ENCODE measurements at places on chromosomes 3 and 15.

GRCh38 chr3:55405436-55405835, 81.7 kb downstream of the WNT5A start:
- DNase-seq = no peak

DNA sequence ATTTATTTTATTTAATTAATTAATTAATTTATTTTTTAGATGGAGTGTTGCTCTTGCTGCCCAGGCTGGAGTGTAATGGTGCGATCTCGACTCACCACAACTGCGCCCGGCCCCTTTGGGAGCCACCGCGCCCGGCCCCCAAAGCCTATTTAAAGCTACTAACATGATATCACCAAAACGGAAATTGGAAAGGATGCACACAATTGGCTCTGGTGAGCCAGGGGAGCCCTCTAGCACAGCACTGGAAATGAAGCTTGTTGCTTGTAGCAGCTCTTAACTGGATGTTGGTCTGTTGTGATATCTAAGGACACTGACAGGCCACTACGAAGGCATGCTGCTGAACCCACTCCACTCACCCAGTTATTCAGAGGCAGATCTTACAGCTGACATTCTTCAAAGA, 104.5 kb downstream of the IGF2BP2 start:
- DNase-seq = no peak

DNA sequence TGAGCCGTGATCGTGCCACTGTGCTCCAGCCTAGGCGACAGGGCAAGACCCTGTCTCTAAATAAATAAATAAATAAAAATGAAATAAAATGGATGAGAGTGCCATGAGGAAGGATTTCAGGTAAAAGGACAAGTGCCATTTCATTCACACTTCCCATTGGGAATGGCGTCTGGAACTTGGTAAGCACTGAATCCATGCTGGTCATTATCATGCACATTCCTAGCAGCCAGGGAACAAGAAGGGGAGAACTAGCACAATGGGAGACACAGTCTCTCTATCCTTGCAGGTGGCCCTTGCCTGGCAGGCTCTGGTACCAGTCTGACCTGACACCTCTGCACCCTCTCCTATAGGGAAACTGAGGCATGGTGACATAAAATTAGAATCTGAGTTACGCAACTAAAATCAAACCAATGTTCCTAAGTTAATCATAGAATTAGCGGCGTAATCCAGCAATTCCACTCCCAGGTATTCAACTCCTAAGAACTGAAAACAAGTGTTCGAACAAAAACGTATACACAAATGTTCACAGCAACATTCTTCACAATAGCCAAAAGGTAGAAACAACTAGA, 70.8 kb upstream of the MFGE8 start:
- no peak for DNase-seq

- no peak for DNase-seq
These were observed 29.0 kb upstream of the SLC2A2 start for GRCh38 chr3:171055336-171056178.

- DNase-seq = no peak
These were observed 544.7 kb downstream of the MECOM start for GRCh38 chr3:169118666-169119370.

DNA sequence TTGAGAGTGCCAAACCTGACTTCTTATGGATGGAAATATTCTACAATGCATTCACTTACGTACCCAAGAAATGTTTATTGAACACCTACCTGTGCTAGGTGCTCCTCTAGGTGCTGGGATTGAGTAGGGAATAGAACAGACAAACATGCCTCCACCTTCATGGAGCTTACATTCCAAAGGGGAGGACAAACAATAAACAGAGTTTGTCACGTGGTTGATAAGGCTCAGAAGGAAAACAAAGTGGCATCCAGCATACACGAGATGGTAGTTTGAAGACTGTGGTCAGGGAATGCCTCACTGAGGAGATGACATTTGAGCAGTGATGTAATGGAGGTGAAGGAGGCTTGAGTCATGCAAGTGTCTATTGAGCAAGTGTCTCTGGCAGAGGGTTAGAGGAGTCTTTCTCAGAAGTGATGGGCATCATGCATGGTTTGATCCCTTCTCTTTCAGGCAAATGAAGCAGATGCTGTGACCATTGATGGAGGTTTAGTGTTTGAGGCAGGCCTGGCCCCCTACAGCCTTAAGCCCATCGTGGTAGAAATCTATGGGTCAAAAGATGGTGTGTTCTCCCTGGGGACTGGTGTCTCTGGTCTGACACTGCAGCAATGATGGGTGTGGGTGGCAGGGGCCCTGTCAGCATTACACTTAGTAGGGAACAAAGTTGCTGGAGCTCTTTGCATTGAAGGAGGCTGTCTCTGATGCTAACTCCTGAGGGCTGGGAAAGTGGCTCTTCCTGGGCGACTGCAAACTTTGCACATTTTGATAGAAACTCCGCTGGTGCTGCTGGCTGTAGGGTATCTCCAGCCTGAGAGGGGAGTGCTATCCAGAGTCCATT, 29.7 kb upstream of the TOPBP1 start:
- no peak for DNase-seq

- DNase-seq = no peak
These were observed 40.3 kb downstream of the CORO2B start for GRCh38 chr15:68618908-68619698.

DNA sequence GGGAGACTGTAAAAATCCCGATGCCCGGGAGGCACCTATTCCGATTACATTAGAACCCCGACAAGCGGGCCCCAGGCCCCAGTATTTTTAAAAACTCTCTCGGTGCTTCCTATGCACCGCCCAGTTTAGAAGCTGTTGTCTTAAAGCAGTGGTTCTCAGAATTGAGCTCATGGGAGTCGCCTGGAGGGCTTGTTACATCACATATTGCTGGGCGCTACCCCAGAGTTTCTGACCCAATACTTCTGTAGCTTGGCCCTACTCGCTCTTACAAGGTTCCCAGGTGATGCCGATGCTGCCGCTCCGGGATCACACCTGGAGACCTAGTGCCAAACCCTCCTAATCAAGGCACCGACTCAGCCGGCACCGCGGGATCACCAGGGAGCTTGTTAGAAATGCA, 35.2 kb downstream of the CPN2 start:
- no peak for DNase-seq

GRCh38 chr3:110944782-110945181, 126.8 kb upstream of the NECTIN3 start:
- no peak for DNase-seq

GRCh38 chr15:81024265-81024872, 23.6 kb downstream of the TLNRD1 start:
- no peak for DNase-seq

DNA sequence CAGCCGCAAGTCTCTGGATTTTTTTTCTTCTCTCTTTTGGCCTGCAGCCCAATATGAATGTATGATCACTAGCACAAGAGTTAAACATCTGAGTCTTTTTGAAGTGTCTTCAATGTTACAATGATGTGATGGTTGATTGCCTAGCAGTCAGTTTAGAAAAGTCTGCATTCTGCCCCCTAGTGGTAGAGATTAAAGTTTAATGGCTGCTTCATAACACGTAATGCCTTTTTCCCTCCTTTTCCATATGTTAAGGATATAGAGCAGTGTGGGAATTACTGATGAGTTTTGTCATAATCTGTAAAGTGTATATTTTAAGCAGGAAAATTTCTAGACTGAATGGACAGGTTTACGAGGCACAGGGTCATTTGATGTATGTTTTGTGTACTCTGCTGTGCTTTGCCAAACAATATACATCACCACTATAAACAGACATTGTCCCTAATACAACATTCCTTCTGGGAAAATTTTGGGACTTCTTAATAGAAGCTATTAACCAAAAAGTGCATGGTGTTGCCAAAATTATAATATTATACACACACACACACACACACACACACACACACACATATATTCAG, 1038.5 kb upstream of the NR2F2 start:
- DNase-seq = no peak

- DNase-seq = no peak
These were observed 53.2 kb downstream of the MBNL1 start for GRCh38 chr3:152321955-152322377.

- DNase-seq = no peak
These were observed 23.5 kb downstream of the KCNH8 start for GRCh38 chr3:19171794-19172193.

DNA sequence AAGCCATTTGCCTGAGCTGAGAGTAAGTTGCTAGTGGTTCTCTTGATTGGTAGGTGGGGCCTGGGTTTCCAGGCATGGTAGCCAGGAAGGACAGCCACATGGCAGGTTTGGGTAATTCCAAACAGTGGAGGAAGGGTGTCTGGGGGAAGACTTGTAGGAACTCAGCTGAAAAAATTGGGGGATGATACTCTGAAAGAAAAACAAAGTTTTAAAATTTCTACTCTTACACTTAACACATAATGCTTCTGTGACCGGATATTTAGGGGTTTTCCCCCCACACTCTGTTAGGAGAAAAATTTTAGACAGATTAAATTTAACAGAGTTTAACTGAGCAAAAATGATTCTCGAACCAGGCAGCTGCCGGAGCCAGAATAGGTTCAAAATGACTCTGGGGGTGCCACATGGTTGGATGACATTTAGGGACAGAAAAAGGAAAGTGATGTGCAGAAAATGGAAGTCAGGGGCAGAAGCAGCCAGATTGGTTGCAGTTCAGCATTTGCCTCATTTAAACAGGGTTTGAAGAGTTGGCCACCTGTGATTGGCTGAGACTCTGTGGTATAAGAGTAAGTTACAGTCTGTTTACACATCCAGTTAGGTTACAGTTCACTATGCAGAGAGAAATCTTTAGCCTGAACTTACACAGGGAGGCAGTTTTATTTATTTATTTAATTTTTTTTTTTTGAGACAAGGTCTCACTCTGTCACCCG, 8.1 kb downstream of the B2M start:
- peak; percentile 20 for DNase-seq

DNA sequence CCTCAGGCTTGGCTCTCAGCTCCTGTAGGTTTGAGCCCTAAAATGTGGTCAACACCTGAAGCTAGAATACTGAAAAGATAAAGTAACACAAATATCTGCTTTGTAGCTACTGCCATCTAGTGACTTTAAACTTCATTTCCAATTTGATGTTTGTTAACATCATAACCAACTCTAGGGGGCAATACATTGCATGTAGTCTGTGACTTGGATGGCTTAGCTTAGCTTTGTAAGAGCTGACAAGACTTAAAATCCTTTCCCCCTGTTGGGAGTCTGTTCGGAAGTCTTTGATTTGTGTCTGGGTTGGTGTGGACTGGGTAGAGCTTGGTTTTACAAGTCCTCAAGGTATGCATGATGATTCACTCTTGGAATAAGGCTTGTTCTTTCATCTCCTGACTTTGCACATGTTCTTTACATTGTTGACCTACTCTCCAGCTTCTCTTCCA, 51.7 kb downstream of the SCN11A start:
- no peak for DNase-seq

Measured in activated CD4-positive, CD25-positive, alpha-beta regulatory T cell (primary cell).